ENCODE measurements at places on chromosomes 6 and 20.
A peak's percentile ranks its signal among the peaks of the same experiment; 100 is the strongest.

- DNase-seq, result peak; percentile 36
These were observed 3.0 kb downstream of the E2F3 start for GRCh38 chr6:20404641-20405032.

DNA sequence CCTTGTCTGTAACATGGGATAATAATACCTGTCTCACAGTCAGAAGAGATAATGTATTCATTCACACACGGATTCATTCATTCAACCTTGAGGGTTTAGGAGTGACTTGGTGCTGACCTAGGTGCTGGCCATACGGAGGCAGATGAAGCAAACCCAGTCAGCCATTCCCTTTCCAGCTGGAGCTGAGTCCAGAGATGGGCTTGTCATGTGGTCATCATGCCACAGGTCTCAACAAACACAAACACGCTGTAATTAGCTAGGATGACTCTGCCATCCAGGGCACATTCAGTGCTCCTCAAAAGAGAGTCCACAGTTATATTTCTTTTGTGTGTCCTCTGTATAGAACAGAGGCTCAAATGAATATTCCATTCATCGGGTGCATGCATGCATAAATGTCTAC lies 19.5 kb upstream of the PRELID3B start:
- DNase-seq, result no peak

DNA sequence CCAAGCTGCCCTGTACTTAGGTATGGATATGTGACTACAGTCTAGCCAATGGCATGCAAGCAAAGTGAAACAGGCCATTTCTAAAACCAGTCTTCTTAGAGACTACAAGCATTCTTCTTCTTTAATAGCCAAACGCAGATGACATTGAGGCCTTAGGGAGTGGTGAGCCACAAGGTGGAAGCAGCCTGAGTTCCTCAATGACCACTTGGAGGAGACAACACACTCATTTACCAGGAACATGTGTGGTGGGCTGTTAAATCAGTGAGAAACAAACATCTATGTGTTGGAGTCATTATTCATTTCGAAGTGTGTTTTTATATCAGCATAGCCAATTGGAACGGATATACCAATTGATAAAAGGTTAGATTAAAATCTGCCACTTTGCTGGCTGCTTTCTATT lies 122.0 kb downstream of the GFRAL start:
- DNase-seq, result no peak

- DNase-seq, result no peak
These were observed 754 bp upstream of the TMEM170B start for GRCh38 chr6:11536795-11537194.

DNA sequence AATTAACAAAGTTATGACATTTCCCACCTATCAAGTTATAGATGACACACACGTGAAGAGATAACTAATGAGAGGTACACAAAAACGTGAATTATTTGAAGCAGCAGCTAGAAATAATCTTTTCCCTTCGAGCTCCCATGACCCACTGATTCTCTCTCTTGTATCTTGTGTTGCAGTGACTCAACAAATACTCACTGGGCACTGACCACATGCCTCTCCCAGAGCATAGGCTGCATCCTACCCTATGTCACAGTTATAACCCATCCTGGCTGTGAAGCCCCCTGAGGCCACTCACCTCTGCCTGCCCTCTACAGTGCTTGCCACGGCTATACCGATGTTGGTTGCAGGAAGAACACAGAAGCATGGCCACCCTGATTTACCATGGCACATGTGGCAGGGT lies 91.8 kb downstream of the INSM1 start:
- no peak for DNase-seq

DNA sequence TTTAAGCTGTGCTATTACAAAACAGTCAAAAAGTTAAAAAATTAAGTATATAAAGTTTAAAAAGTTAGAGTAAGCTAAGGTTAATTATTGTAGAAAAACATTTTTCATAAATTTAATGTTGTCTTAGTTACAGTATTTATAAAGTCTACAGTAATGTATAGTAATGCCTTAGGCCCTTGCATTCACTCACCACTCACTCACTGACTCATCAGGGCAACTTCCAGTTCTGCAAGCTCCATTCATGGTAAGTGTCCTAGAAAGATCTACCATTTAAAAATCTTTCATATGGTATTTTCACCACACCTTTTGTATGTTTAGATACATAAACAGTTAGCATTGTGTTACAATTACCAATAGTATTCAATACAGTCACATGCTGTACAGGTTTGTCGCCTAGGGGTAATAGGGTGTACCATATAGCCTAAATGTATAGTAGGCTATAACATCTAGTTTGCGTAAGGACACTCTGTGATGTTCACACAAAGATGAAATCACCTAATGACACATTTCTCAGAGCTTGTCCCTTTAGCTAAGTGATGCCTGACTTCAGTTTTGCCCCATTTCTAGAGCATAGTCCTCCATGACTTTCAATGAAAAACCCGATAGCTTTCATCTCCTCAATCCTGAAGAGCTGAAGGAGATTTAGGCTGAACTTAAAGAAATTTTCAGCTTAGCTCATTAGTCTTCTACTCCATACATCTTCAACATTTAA lies 14.9 kb upstream of the HLA-DRA start:
- DNase-seq, result no peak

- DNase-seq, result no peak
These were observed 54.3 kb upstream of the CNR1 start for GRCh38 chr6:88220493-88220892.

- no peak for DNase-seq
These were observed 93.0 kb upstream of the ELOVL5 start for GRCh38 chr6:53441761-53442160.

DNA sequence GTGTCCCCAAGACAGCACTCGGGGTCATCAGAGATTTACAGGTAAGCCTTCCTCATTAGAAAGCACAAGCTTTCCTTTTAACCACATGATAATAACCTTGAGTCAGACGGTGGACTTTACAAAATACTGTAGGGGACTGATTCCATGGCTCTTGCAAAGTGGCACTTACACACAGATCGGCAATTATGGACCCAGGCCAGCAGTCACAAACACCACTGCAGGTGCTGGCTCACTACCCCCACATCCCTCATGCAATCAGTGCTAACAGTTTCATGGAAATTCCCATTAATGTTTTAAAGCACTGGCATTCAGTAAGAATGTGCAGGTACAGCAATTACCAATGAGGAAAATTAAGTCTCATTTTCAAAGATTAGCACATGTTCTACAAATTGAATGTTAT lies 516.5 kb downstream of the PRKN start:
- DNase-seq, result no peak

DNA sequence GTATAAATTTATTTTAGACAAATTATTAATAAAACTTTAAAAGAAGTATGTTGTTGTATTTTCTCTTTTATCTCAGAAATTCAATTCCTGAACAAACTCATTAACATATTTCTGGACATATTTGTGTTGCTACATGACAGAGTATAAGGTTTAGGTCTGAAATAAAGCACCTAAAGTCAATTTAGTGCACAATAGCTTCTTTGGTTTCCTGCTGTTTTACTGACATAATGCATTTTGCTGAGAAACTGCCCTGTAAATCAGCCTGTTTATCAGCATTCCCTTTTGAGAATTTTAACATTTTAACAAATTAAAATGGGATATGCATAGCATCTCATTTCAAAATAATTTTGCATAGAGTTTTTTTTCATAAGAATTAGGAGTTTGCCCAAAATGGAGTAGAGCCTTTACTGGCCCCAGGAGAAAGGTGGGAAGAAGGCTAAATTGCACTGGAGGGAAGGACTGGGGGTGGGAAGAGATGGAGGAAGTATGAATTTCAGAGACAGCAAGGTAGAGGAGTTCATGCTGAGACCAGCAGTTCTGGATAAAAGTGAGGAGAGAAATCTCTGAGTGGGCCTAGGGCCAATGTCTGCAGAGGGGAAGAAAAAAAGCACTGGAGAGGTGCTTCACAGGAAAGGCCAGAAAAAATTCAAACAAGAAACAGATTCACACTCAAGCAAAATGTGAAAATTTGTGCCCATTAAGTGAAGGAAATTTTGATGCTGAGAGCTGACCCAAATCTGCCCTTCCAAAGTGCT lies 324.2 kb upstream of the HSF2 start:
- no peak for DNase-seq

DNA sequence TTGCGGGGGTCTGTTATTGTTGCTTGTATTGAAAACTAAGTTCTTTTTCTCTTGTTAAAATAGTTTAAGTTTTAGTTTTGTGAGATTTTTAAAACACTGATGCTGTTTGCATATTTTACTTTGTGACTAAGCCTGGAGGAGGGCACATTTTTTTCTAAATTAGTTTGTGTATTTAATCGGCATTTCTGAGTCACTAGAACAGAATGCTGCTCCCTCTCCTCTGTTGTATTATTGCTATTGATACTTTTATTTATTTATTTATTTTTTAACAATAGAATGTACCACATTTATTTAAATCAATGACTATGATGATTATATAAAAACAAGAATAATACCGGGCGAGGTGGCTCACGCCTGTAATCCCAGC lies 5.1 kb upstream of the FAM50B start:
- no peak for DNase-seq

- no peak for DNase-seq
These were observed 114.2 kb downstream of the MOXD1 start for GRCh38 chr6:132287101-132287500.

- DNase-seq, result no peak
These were observed 23.3 kb downstream of the BAG2 start for GRCh38 chr6:57195457-57195856.

DNA sequence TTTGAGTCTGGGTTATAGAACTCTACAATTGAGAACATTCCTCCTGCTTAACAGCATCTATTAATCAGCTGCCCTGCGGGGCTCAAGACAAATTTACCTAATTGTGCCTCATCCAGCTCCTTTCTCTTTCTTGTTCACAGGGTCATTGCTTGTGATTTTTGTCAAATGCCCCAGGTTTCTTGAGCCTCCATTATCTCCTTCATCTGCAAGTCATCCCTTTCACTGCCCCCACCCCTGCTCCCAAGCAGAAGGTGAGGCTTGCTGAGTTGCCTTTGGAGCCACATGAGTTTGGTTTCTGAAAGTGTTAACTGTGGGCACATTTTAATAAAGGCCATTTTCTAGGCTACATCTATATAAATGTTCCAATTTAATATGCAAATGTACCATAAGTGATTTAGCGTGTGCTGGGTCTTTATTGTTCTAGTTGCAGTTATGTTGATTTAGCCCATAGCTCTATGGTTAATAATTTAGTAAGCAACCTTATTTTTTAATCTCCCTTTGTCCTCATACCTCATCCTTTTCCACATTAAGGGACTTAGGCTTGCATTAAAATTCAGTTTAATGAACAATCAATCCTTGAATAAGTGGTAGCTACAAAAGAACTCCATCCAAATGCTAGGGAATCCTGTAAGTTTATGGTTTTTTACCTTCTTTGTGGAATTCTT lies 56.1 kb downstream of the VSTM2L start:
- DNase-seq, result no peak

DNA sequence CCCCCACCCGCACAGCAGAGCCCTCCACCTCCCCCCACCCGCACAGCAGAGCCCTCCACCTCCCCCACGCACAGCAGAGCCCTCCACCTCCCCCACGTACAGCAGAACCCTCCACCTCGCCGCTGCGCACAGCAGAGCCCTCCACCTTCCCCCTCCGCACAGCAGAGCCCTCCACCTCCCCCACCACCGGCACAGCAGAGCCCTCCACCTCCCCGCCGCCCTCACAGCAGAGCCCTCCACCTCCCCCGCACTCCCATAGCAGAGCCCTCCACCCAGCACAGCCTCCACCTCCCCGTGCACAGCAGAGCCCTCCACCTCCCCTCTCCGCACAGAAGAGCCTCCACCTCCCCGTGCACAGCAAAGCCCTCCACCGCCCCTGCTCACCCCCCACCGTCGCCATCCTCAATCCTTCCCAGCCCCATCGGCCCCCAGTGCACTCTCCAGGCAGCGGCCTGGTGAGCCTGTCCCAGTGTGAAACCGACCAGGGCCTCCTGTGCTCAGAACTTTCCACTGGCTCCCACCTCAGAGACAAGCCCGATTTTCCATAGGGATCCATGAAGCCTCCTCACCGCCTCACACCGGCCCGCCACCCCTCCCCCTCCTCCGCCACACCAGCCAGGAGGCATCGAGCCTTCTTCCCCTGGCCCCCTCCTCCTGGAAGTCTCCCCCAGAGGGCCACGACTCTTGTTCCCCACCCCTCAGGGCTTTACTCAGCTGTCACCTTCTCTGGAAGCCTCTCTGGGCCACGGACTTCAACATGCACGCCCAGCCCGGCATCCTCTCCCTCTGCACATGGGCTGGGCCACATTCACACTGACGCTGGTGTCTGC lies 347.1 kb downstream of the ZFAND3 start:
- DNase-seq, result no peak

GRCh38 chr6:92201618-92202017 lies 1217.7 kb downstream of the EPHA7 start:
- no peak for DNase-seq

DNA sequence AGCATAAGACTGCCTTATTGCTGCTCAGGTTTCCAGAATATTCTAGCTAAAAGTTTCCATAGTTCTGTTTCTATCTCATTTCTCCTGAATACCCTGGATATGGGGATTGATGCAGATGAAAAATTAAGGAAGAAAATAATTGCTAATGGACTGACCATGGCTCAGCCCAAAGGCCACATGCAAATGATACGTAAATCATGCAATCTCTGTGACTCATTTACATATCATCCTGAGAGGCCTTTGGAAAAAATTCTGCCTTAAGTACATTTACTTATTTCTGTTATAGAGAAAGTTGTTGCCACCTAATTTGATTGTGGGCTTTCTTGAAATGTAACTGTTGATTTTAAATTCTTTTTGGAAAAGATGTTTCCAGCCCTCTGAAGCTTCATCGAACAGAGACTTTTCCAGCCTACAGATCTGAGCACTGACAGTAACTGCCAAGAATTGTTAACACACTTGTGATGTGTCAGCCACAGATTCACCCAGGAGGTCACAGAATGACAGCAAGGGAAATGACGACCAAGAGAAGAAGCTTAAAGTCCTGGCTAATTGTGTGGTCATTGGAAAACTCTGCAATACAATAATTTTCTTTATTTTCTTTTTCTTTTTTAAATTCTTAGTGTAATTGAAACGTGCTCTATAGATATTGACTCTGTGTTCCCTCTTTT lies 174.8 kb downstream of the DOK5 start:
- DNase-seq, result no peak

DNA sequence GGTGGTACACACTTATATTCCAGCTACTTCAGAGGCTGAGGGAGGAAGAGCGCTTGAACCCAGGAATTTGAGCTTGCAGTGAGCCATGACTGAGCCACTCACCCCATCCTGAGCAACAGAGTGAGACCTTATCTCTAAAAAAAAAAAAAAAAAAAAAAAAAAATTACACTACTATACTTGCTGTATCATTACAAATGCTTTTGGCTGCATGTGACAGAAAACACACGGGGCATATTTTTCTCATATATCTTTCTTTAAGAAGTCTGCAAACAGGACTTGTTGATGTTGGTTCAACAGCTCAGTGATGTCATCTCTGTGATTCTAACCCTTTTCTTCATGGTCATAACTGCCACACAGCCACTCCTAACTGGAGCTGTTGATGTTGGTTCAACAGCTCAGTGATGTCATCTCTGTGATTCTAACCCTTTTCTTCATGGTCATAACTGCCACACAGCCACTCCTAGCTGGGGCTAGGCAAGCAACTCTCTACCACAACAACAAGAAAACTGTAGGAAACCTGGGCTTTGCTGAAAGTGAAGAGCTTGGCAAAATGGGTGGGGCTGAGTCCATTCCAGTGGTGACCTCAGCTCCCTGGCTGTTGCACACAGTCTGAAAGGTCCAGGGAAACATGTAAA lies 19.8 kb downstream of the MTFR2 start:
- no peak for DNase-seq
